ENCODE measurements at places on chromosomes 12 and 14.

GRCh38 chr14:56313789-56314188 lies 195.6 kb downstream of the PELI2 start:
- no peak for DNase-seq

DNA sequence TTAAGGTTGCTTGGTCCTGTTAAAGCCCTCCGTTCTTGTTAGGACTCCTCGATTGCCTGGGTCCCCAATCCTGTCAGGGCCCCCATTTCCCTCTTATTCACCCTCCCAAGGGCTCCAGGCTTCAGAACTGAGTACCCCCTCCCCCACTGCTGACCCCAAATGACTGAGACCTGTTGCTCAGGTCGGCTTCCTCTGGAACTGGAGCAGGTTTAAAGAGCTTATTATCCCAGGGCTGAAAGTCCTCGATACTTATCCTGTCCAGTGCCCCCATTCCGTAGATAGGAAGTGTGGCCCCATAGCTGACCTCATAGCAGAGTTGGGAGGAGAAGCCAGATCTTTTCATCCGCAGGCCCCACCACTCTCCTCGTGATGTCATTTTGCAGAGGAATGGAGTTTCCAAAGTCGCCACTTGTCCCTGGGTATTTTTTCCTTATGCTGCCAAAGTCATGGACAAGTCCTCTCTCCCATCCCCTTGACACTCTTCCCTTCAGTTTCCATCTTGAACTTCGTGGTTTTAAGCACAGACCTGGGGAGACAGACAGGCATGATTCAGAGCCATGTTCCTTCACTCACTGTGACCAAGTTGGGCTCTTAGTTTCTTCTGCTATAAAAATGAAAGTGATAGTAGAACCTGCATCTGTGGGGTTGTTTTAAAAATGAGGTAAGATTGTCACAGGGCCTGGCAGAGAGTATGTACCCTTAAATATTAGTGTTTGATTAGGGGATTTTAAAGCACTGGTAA lies 1.2 kb downstream of the USP30 start:
- peak; percentile 19 for DNase-seq

- no peak for DNase-seq
These were observed 78.8 kb downstream of the KCNC2 start for GRCh38 chr12:75130811-75131210.

- no peak for DNase-seq
These were observed 87.6 kb downstream of the SYNE2 start for GRCh38 chr14:63940387-63940786.

GRCh38 chr14:21026274-21026987 lies 1.6 kb upstream of the NDRG2 start:
- no peak for DNase-seq

GRCh38 chr12:94595152-94595551 lies 55.2 kb downstream of the TMCC3 start:
- DNase-seq: no peak

DNA sequence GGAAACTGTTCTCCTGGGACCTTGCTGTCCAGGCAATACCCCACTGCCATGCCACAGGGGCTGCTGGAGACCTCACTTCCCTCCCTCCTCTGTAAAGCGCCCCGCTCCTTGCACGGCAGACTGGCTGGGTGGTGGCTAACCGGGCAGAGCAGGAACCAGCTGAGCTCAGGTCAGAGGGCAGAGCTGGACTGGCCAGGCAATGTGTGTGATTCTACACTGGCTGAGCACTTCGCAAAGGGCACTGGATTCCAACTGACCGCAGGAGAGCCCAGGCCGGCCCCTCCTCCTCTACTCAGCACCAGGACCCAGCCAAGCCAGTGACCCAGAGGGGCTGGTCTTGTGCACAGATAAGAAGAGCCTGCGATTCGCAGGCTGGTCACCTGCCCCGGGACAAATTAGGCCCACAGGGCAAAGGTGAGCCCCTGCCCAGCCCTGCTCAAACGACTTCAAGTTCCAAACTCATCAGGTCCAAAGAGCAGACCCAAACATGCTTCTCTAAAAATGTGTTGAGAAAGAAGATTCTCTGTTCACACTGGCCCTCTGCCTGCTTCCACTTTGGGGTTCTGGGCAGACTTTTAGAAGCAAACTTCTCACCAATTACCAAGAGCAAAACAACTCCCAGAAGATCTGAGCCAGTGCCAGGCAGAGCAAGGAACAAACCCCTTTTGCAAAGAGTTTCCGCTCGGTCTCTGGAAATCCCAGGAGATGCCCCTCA lies 54.9 kb upstream of the DIO3 start:
- DNase-seq: no peak

GRCh38 chr12:110908377-110909152 lies 11.8 kb downstream of the MYL2 start:
- DNase-seq: no peak

- DNase-seq: no peak
These were observed 974.7 kb downstream of the GALC start for GRCh38 chr14:87018294-87018693.

- DNase-seq: peak; percentile 64
These were observed 744 bp downstream of the STYX start for GRCh38 chr14:52730709-52731111.

DNA sequence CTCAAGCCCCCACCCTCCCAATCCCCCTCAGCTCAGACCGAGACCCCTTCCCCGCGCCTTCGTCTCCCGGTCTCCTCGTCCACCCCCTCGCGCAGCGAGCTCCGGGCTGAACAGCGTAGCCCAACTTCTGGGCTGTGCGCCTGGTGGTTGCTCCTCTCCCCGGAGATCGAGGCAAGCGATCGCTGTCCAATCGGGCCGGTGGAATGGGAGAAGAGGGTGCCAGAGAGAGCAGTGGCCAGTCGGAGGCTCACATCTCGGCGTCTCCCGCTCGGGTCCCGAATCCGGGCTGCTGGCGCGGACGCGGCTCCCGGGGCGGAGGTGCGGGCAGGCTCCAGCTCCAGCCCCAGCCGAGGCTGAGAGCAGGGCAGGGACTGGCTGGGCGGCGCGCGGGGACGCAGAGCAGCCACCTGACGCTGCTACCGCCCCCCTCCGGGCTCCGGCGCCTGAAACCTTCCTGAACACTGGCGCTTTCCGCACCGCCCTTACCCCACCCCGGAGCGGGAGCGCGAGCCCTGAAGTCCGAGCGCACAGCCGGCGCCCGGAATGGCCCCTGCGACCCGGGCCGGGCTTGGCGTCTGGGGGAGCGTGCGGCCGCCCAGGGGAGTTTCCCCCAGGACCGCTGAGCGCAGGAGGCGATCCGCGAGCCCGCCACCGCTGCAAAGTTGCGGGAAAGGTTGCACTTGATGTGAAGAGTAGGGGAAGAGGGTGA lies 508 bp upstream of the KCNH5 start:
- DNase-seq: peak; percentile 36

GRCh38 chr14:64450255-64450654 lies 15.0 kb upstream of the AKAP5 start:
- no peak for DNase-seq

DNA sequence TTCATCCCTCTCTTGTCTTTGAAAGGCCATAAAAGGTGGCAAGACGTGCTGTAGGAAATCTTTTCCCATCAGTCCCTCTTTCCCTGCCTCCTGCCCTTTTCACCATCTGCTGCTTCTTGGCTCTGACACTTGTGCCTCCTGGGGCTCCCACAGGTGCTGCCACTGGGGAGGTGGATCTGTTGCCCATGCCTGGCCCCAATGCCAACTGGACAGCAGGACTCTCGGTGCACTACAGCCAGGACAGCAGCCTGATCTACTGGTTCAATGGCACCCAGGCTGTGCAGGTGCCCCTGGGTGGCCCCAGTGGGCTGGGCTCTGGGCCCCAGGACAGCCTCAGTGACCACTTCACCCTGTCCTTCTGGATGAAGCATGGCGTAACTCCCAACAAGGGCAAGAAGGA lies 6.5 kb downstream of the CLSTN3 start:
- DNase-seq: no peak

- peak; percentile 44 for DNase-seq
These were observed 5.4 kb downstream of the NOS1 start for GRCh38 chr12:117356048-117356447.

DNA sequence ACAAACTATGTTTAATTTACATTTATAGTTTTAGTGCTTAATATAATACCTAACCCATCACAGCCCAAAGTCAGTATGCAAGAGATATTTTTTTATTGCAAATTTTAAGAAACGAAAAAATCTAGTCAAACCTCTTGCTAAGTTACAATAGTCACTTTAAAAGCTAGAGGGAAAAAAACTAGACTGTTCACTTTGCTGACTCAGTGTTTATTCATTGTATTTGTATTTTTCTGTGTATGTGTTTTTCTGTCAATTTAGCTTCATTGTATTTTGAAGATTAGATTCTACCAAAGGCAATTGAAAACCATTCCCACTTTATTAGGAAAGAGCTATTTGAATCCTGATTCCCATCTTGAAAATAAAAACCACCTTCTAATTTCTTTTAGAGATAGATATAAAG lies 891.5 kb downstream of the SLC16A7 start:
- no peak for DNase-seq

DNA sequence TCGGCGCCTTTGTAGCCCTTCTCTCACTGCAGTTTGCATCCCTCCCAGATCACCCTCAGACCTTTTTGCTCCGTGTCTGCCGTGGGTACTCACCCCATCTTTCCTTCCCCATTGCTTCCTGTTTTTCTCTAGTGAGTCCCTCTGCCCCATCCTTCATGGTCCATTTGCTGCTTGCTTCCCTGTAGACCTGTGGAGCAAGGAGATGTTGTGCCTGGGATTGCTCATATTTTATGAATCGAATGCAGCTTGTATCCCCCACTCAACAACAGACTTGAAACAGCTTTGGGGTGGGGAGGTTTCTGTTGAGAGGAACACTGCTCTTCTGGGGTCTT lies 661 bp downstream of the DENR start:
- DNase-seq: no peak
